Chondrocyte (in vitro differentiated cells): ENCODE measurements at places on chromosomes 5 and 9. TPM values are rescaled to one million over a fixed set of nuclear protein-coding genes. Genes with fewer than 3 reads are reported as not detected.
A peak's percentile ranks its signal among the peaks of the same experiment; 100 is the strongest.

- H3K4me3 ChIP-seq = no peak overlapping the region
- no peaks in the 10 kb centered on the region for H3K36me3 ChIP-seq
- H3K27ac ChIP-seq = no peak overlapping the region
- peaks cover 3% of the 10 kb centered on the region for H3K4me1 ChIP-seq
- no peak for DNase-seq
These were observed 66.5 kb downstream of the F2RL2 start for GRCh38 chr5:76556511-76557221.

The TMEM215 gene
- not detected in 3 replicates for total RNA-seq

The PTPRD gene
- 5.7 to 15.6 TPM (median 6.8 TPM) in 3 replicates for total RNA-seq

- no peaks in the 10 kb centered on the region for H3K36me3 ChIP-seq
- H3K27ac ChIP-seq = no peak overlapping the region
- peak; percentile 83 for DNase-seq
- peaks cover 42% of the 10 kb centered on the region for H3K4me1 ChIP-seq
These were observed 7.4 kb upstream of the COL5A1 start for GRCh38 chr9:134634176-134634575.

DNA sequence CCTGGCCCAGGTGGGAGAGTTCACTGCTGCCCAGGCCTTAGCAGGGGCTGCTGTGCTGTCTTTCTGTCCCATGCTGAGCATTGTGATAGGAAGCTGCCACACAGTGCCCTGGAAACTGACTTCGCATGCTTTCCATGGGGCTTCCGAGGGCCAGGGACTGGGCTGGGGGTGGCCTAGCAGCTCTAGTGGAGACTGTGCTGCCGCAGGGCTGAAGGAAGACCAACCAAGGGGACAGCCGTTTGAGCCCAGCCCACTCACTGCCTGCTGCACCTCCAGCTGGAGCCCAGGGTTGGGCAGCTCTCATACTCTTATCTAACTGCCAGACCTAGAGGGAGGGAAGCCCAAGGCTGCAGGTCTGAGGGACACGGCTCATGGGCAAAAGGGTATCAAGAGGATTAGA, 79.2 kb downstream of the RGS3 start:
- H3K27ac ChIP-seq = no peak overlapping the region
- H3K27me3 ChIP-seq = no peaks in the 10 kb centered on the region
- H3K4me3 ChIP-seq = no peak overlapping the region
- DNase-seq = no peak
- no peaks in the 10 kb centered on the region for H3K36me3 ChIP-seq

The DNM1 gene
- total RNA-seq = 87.0 to 127 TPM (median 91.9 TPM) in 3 replicates

GRCh38 chr5:140925806-140926442, at the start of gene PCDHAC1:
Gene PCDHAC1 (plus strand): TSS chr5:140926299. CDS start chr5:140926893, 594 bp downstream.
- peak within 1 kb of the TSS; percentile 86 for H3K27ac ChIP-seq
- peaks cover 18% of the 10 kb centered on the region for H3K4me1 ChIP-seq
- H3K4me3 ChIP-seq = peak within 1 kb of the TSS; percentile 80
- no peaks in the 10 kb centered on the region for H3K27me3 ChIP-seq
- H3K36me3 ChIP-seq = no peaks in the 10 kb centered on the region

- H3K4me1 ChIP-seq = peaks cover 13% of the 10 kb centered on the region
- peaks cover 2% of the 10 kb centered on the region for H3K27me3 ChIP-seq
- H3K4me3 ChIP-seq = no peak overlapping the region
- H3K36me3 ChIP-seq = no peaks in the 10 kb centered on the region
- no peak for DNase-seq
These were observed 168.4 kb upstream of the MPDZ start for GRCh38 chr9:13447843-13448422.

DNA sequence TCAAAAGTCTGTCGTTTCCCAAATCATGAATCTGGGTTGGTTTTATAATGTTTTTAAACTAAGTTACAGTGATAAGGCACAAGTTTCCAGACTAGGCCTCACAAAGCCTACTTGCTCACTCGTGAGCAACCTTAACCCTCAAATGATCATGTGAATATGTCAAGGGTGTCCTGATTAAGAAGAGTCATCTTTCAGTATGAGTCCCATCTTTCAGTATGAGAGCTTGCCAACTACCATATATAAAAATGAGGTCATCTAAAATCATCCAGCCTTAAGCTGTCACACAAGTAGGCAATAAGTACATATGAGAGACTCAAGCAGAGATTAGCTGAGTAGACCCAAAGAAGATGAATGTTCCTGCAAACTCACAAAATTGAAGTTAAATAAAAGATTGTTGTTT, 668.4 kb upstream of the FAM174A start:
- no peak overlapping the region for H3K27ac ChIP-seq
- no peak for DNase-seq
- no peaks in the 10 kb centered on the region for H3K36me3 ChIP-seq
- no peaks in the 10 kb centered on the region for H3K4me1 ChIP-seq
- no peaks in the 10 kb centered on the region for H3K27me3 ChIP-seq

- H3K4me1 ChIP-seq = no peaks in the 10 kb centered on the region
- H3K27ac ChIP-seq = no peak overlapping the region
- no peak overlapping the region for H3K4me3 ChIP-seq
- DNase-seq = no peak
These were observed 2369.4 kb downstream of the MAT2B start for GRCh38 chr5:165874851-165875250.

The INSL6 gene
- total RNA-seq = not detected in 3 replicates

The SPATA31A5 gene
- not detected in 3 replicates for total RNA-seq

The ANKRD20A1 gene
- 0.21 to 2.5 TPM (median 0.72 TPM) in 3 replicates for total RNA-seq

DNA sequence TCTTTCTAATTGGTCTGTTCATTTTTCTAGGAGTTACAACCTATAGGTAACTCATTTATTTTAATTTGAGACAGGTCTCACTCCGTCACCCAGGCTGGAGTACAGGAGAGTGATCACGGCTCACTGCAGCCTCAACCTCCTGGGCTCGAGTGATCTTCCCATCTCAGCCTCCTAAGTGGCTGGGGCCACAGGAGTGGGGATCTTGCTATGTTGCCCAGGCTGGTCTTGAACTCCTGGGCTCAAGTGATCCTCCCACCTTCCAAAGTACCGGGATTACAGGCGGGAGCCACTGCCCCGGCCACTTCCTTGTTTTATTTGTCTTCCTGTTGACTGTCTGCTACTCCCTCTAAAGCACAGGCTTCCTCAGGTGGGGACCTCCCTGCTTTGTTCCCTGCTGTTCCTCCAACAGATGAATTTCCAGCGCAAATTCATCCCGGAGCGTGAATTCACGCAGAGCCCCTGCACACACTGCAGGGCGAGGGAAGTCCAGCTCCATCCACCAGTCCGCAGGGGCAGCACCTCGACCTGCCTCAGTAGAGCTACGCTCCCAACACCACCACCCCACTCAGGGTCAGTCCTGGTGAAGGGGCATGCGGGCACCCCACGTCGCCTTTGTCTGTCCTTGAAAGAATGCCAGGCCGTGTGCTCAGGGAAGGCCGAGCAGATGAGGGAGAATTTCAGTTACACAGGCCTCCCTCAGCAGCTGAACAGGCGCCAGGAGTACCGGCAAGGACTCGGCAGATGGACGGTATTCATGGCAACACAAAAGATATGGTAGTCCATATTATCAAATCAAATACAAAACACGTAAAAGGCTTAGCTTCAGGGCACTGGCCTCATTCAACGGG, 6.3 kb downstream of the QSOX2 start:
- no peak overlapping the region for H3K4me3 ChIP-seq
- no peaks in the 10 kb centered on the region for H3K36me3 ChIP-seq
- H3K27me3 ChIP-seq = no peaks in the 10 kb centered on the region

DNA sequence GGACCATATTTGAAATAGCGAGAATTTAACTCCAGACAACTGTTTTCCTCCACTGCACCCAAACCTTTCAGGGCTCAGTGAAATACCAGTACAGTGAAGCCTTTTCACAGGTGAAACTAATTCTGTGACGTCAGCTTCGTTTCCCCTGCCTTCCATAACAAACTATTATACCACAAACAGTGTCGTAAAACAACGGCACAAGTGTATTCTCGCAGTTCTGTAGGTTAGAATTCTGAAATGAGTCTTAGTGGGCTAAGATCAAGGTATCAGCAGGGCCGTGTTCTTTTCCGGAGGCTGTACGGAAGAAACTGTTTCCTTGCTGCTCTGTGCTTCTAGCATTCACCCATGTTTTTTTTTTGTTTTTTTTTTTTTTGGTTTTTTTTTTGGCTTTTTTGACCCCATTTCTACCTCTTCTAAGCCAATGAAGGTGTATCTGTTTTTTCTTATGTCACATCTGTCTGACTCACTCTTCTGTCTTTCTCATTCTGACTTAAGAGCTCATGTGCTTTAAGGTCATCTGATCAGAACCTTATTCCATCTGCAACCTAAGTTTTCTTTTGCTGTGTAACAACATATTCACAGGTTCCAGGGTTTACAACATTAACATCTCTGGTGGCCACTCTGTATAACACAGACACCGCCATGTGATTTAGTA, 20.1 kb downstream of the ISOC1 start:
- H3K27ac ChIP-seq = no peak overlapping the region
- no peaks in the 10 kb centered on the region for H3K27me3 ChIP-seq
- no peak overlapping the region for H3K4me3 ChIP-seq
- H3K36me3 ChIP-seq = no peaks in the 10 kb centered on the region
- no peaks in the 10 kb centered on the region for H3K4me1 ChIP-seq
- no peak for DNase-seq

DNA sequence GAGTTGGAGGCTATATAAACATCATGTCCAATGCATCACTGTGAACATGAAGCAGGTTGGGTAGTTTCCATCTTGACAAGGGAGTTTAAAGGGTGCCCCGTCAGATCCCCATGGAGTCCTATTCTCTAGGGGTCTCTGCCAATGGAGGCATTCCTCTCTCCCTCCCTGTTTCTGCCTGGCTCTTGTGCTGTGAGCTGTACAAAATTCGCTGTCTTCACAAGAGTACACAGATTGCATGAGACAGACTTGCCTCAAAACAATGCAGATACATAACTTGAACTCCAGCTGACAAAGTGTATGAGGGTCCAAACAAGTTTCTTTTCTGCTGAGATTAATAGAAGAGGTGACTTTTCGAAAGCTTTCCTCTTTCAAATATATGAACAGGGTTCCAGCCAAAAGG, 165.2 kb downstream of the SPOCK1 start:
- no peak overlapping the region for H3K27ac ChIP-seq
- no peaks in the 10 kb centered on the region for H3K27me3 ChIP-seq
- H3K4me1 ChIP-seq = peaks cover 9% of the 10 kb centered on the region
- no peak for DNase-seq

The ASPN gene
- total RNA-seq = 335 to 385 TPM (median 376 TPM) in 3 replicates

The THBS4 gene
- total RNA-seq = 0.28 to 1.6 TPM (median 0.75 TPM) in 3 replicates

The TRAF1 gene
- 10.0 to 11.3 TPM (median 10.8 TPM) in 3 replicates for total RNA-seq

DNA sequence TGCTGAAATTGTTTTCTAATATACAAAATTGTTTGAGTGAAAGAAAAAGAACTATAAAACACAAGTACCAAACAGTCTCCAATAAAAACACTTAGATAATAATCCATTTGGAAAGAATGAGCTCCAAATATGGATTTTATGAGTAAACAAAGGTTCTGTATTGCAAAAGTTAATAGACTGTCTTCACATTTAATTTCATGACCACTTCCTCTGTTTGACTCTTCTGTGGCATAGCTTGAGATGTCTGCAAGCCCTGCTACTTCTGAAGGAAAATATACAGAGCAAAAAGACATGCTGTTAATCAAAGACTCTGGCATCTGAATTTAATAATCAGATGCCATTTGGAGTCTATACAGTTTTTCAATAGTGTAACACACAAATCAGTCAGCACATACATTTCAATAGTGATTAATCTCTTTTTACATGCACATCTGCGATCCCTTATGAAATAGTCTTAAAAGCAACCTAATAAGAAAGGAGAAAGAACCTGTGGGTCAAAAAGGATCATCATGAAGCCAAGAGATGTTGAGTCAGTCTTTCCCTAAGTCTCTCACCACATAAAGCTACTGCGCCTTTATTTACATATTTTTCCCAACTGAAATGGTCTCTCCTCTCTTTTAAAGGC, 165.4 kb upstream of the LHFPL2 start:
- no peak for DNase-seq
- H3K27me3 ChIP-seq = no peaks in the 10 kb centered on the region
- H3K36me3 ChIP-seq = peaks cover 2% of the 10 kb centered on the region
- peaks cover 29% of the 10 kb centered on the region for H3K4me1 ChIP-seq

The ARSI gene
- total RNA-seq = 1.9 to 2.4 TPM (median 2.4 TPM) in 3 replicates

DNA sequence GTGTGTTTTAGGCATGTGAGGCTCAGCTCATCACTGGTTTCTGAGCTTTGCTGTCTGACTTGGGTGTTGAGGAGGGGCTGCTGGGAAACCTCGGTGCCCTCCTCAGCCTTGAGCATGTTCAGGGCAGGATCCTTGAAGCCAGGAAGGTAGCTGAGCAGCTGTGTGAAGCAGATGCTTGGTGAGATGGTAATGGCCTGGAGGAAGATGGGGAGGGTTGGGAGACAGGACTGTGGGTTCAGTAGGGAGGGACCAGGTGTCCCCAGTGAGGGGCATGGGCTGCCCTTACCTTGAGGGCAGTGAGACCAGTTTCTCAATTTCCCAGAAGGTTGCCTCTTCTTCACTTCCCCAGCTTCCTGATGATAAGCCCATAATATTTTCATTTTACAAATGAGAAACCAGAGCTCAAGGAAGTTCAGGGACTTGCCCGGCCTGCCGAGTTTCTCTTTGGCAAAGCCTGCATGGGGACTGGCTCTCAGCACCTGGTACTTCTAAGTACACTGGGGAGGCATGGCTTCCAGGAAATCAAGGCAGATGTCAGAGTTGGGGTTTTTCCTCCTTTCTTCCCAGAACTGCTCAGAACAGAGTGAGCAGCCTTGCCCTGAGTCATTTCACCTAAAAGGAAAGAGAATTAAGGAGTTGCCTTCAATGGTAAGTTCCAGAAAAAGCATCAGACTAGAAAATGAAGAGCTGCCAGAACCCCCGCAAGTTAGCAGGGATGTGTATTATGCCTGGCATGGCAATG, 225.7 kb downstream of the MAST4 start:
- no peaks in the 10 kb centered on the region for H3K4me1 ChIP-seq
- H3K27me3 ChIP-seq = peaks cover 12% of the 10 kb centered on the region
- no peak for DNase-seq

The CNTNAP3B gene
- 9.5 to 23.9 TPM (median 23.1 TPM) in 3 replicates for total RNA-seq

GRCh38 chr5:4625206-4625896, 514.8 kb upstream of the ADAMTS16 start:
- peaks cover 2% of the 10 kb centered on the region for H3K27me3 ChIP-seq
- H3K27ac ChIP-seq = no peak overlapping the region
- H3K36me3 ChIP-seq = no peaks in the 10 kb centered on the region
- no peaks in the 10 kb centered on the region for H3K4me1 ChIP-seq

The EMB gene
- total RNA-seq = 5.7 to 11.5 TPM (median 7.8 TPM) in 3 replicates

The TRIM36 gene
- 4.6 to 10.1 TPM (median 9.4 TPM) in 3 replicates for total RNA-seq

DNA sequence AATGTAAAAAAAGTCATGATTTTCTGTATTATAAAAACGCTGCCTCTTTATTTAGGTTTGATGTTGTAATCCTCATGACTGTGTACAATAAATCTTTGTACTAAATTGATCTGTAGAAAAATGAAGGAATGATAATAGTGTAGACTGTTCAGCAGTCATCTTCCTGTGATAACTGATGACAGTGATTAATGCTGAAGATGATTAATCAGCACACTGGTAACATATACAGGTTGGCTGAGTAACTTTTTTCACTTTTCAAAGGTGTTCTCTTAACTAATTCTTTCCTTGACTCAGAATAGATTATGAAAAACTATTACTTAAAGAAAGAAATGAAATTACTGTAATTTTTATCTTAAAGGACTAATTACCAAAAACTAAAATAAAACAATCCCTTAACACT, 122.5 kb downstream of the RFX3 start:
- no peaks in the 10 kb centered on the region for H3K36me3 ChIP-seq
- no peaks in the 10 kb centered on the region for H3K4me1 ChIP-seq
- no peak overlapping the region for H3K4me3 ChIP-seq
- no peak for DNase-seq
- no peaks in the 10 kb centered on the region for H3K27me3 ChIP-seq

- H3K4me3 ChIP-seq = no peak overlapping the region
- no peaks in the 10 kb centered on the region for H3K36me3 ChIP-seq
- no peak overlapping the region for H3K27ac ChIP-seq
- no peaks in the 10 kb centered on the region for H3K4me1 ChIP-seq
- peaks cover 12% of the 10 kb centered on the region for H3K27me3 ChIP-seq
These were observed 449.5 kb downstream of the AGTPBP1 start for GRCh38 chr9:85292261-85292660.

The SREK1IP1 gene
- 17.2 to 21.9 TPM (median 20.8 TPM) in 3 replicates for total RNA-seq
